ENCODE measurements at places on chromosomes 12 and 14. TPM values are rescaled to one million over a fixed set of nuclear protein-coding genes. Genes with fewer than 3 reads are reported as not detected.

Gene FLVCR2
- total RNA-seq, result 4.9 TPM

Gene SLC39A5
- total RNA-seq, result not detected

- no peak overlapping the region for H3K4me3 ChIP-seq
- H3K36me3 ChIP-seq, result no peaks in the 10 kb centered on the region
- H3K27ac ChIP-seq, result peak overlapping the region; percentile 69
- DNase-seq, result peak; percentile 81
- H3K27me3 ChIP-seq, result no peaks in the 10 kb centered on the region
Observed at GRCh38 chr12:107277855-107278254, 184.5 kb upstream of the CRY1 start.

- H3K36me3 ChIP-seq, result no peaks in the 10 kb centered on the region
- H3K4me3 ChIP-seq, result no peak overlapping the region
- no peak overlapping the region for H3K27ac ChIP-seq
- H3K27me3 ChIP-seq, result no peaks in the 10 kb centered on the region
- H3K4me1 ChIP-seq, result peaks cover 17% of the 10 kb centered on the region
- DNase-seq, result no peak
Observed at GRCh38 chr12:52165096-52165855, 26.5 kb downstream of the KRT80 start.

DNA sequence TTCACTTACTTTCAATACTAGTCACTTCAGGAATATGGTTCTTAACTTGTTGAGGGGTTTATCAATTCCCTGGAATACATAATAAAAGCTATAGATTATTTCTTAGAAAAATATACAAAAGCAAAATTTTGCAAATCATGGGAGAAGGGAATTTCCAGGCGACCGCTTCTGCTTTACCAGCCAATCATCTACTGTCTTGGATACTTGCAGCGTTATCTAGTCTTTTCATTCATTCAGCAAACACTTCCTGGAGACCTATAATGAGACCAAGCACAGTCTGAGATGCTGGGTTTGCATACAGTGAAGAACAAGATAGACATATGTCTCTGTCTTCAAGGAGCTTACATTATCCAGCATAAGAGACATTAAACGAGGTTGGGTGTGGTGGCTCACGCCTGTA, 1.5 kb upstream of the MRPL42 start:
- H3K36me3 ChIP-seq, result no peaks in the 10 kb centered on the region
- H3K4me3 ChIP-seq, result no peak overlapping the region
- H3K27me3 ChIP-seq, result no peaks in the 10 kb centered on the region
- DNase-seq, result no peak

DNA sequence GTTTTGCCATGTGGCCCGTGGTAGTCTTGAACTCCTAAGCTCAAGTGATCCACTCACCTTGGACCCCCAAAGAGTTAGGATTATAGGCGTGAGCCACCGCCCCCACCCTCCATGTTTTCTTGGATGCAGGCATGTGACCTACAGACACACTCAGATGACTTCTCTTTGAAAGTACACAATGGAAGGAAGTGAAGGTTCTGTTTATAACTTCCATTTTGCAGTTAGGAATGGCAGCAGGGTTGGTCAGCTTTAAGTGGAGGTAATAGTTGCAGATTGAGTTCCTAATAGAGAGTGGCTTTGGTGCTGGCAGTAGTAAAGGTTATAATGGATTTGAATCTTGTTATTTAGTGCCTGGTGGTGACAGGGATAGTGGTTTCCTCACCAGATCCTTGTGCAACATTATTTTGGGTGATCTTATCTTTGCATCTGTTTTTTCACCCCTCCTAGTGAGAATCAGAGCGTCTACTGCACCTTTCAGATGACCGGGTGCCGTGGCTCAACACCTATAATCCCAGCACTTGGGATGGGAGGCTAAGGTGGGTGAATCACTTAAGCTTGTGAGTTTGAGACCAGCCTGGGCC, 15.3 kb downstream of the LARP4 start:
- H3K4me3 ChIP-seq, result no peak overlapping the region
- no peaks in the 10 kb centered on the region for H3K36me3 ChIP-seq
- H3K4me1 ChIP-seq, result peaks cover 11% of the 10 kb centered on the region
- no peaks in the 10 kb centered on the region for H3K27me3 ChIP-seq
- DNase-seq, result peak; percentile 71

Gene RAD51B
- total RNA-seq, result 19.0 TPM

DNA sequence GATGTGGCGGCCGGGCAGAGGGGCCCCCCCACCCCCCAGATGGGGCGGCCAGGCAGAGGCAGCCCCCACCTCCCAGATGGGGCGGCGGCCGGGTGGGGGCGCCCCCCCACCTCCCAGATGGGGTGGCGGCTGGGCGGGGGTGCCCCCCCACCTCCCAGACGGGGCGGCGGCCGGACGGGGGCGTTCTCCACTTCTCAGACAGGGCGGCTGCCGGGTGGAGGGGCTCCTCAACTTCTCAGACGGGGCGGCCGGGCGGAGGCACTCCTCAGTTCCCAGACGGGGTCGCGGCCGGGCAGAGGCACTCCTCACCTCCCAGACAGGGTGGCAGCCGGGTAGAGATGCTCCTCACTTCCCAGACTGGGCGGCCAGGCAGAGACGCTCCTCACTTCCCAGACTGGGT, 469.8 kb downstream of the PCNX1 start:
- H3K27ac ChIP-seq, result no peak overlapping the region
- no peak overlapping the region for H3K4me3 ChIP-seq
- H3K4me1 ChIP-seq, result peaks cover 9% of the 10 kb centered on the region
- DNase-seq, result no peak

- DNase-seq, result no peak
- H3K4me1 ChIP-seq, result no peaks in the 10 kb centered on the region
- no peaks in the 10 kb centered on the region for H3K36me3 ChIP-seq
Observed at GRCh38 chr12:85461127-85461526, 181.1 kb downstream of the ALX1 start.

Gene EXD2
- total RNA-seq, result 18.6 TPM

Gene TBC1D30
- total RNA-seq, result 7.4 TPM

DNA sequence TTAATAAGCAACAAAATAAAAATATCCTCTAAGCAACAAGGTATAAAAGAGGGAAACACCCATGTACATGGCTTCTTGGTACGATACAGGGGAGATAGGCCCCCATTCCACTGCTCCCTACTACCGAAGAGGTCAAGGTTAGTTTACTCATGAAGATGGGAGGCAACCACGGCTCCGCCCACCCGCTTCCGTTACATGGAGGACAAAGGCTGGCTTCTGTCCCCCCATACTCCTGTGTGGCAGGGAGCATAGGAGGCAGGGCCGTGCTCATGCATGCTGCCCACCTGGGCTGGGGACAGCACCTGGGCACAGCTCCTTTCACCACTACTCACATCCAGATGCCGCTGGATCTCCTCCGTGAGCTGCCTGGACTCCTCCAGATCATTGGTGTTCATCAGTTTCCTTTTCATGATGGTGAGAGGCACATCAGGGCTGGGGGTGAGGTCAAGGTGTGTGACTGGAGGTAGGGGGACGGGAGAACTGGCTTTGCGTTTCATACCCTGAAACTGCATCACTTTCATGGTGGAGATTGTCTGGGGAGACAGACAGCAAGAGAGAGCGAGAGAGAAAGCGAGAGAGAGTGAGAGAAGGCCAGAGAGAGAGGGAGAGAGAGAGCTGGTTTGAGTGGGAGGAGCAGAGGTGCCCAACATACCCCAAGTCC, 39.0 kb downstream of the LGMN start:
- peaks cover 10% of the 10 kb centered on the region for H3K36me3 ChIP-seq
- no peaks in the 10 kb centered on the region for H3K4me1 ChIP-seq
- DNase-seq, result no peak
- H3K27me3 ChIP-seq, result no peaks in the 10 kb centered on the region

DNA sequence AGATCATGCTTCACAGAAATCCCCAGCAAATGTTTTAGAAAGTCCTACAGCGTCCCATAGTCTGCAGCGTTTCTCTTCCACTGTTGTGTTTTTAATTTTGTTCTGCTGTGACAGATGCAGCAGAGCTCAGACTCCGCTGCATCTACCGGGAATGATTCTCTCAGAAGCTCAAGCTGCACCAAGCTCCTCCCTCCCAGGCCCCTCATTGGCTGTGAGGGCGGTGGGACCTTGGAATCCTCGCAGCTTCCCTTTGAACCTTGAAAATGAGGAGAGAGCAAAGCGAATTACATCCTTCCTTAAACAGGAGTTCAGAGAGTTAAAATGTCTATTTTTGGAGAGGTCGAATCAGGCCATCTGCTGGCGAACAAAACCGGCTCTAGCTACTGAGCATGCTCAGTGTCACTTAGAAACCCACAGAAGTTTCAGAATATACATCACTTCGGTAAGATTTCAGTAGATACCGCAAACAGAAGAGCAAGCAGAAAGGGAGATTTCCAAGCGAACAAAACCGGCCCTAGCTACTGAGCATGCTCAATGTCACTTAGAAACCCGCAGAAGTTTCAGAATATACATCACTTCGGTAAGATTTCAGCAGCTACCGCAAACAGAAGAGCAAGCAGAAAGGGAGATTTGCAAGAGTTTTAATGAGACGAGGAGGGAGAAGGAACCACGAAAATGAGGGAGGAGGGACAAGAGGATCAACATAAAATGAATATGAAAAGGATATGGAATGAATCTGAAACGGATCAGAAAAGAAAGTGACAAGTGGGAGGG, at the start of gene ABCD2:
Gene ABCD2 (minus strand): TSS at position 144 of the 774 bp plus-strand sequence. CDS start 188 bp downstream, outside the sequence.
- H3K4me1 ChIP-seq, result peaks cover 3% of the 10 kb centered on the region
- H3K36me3 ChIP-seq, result no peaks in the 10 kb centered on the region
- H3K27me3 ChIP-seq, result peaks cover 10% of the 10 kb centered on the region
- peak within 1 kb of the TSS; percentile 58 for H3K4me3 ChIP-seq
- no peak within 1 kb of the TSS for H3K27ac ChIP-seq

DNA sequence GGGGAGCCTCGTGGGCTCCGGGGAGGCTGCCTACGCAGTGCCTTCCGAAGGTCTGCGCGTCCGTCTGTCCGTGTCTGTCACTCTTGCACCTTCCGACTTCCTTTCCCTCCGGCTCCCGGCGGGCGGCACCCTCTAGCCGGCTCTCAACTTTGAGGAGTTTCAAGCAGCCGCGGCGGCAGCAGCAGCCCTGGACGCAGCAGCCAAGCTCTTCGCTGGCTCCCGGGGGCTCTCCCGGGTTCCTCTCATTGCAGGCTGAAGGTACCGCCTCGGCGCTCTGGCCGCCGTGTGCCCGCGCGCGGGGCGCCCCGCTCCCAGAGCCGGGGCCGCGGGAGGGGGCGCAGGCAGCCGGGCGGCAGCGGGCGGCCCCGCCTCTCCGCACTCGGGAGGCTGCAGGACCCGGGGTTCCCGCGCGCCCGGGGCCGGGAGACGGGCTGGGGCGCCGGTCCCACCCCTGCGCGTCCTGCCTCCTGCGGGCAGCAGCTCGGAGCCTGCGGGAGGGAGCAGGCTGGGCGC, at the start of the genes AMIGO2 and PCED1B:
Gene AMIGO2 (minus strand): TSS at position 492 of the 513 bp plus-strand sequence. CDS start 957 bp downstream, outside the sequence.
Gene PCED1B (plus strand): TSS at position 154 of the 513 bp plus-strand sequence. CDS start 155,443 bp downstream, outside the sequence.
- H3K27me3 ChIP-seq, result no peaks in the 10 kb centered on the region
- peaks cover 13% of the 10 kb centered on the region for H3K4me1 ChIP-seq
- peak within 1 kb of the TSS; percentile 97 for H3K27ac ChIP-seq
- DNase-seq, result peak; percentile 67

DNA sequence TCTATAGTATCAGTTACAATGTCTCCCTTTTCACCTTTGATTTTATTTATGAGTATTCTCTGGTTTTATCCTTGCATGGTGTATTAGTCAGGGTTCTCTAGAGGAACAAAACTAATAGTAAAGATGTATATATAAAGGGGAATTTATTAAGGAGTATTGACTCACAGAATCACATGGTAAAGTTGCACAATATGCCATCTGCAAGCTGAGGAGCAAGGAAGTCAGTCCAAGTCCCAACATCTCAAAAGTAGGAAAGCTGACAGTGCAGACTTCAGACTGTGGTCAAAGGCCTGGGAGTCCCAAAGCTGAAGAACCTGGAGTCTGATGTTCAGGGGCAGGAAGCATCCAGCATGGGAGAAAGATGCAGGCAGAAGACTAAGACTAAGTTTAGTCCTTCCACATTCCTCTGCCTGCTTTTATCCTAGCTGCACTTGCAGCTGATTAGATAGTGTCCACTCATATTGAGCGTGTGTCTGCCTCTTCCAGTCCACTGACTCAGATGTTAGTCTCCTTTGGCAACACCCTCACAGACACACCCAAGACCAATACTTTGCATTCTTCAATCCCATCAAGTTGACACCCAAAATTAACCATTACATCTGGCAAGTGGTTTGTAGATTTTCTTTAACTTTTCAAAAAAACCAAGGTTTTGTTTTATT, 308.0 kb upstream of the LMO3 start:
- H3K27ac ChIP-seq, result no peak overlapping the region
- no peaks in the 10 kb centered on the region for H3K4me1 ChIP-seq
- no peaks in the 10 kb centered on the region for H3K27me3 ChIP-seq
- DNase-seq, result no peak

DNA sequence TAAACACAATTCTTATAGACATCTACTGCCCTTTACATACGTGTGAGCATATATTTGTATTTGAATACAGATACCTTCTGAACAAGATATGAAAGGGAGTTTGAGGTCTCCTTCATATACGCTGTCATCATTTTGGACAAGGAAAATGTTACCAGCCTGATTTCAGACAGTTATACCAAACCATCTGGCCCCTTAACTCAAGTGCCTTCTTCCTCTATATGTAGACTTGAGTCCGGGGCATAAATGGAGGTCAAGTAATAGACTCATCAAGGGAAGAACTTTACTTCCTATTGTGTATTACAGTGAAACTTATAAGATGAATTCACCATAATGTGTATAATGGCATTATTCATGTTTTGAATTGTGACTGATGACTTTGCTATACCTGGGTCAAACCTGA, 52.2 kb downstream of the FAR2 start:
- no peaks in the 10 kb centered on the region for H3K4me1 ChIP-seq
- H3K36me3 ChIP-seq, result no peaks in the 10 kb centered on the region
- H3K27me3 ChIP-seq, result no peaks in the 10 kb centered on the region
- H3K4me3 ChIP-seq, result no peak overlapping the region
- no peak overlapping the region for H3K27ac ChIP-seq

Gene OVCH1
- not detected for total RNA-seq

GRCh38 chr14:95562892-95563685, 28.2 kb downstream of the GLRX5 start:
- H3K27me3 ChIP-seq, result no peaks in the 10 kb centered on the region
- H3K4me1 ChIP-seq, result no peaks in the 10 kb centered on the region
- H3K4me3 ChIP-seq, result no peak overlapping the region
- DNase-seq, result peak; percentile 42
- no peaks in the 10 kb centered on the region for H3K36me3 ChIP-seq

Gene MAP3K9
- 0.11 TPM for total RNA-seq

Gene SRRM4
- total RNA-seq, result not detected

DNA sequence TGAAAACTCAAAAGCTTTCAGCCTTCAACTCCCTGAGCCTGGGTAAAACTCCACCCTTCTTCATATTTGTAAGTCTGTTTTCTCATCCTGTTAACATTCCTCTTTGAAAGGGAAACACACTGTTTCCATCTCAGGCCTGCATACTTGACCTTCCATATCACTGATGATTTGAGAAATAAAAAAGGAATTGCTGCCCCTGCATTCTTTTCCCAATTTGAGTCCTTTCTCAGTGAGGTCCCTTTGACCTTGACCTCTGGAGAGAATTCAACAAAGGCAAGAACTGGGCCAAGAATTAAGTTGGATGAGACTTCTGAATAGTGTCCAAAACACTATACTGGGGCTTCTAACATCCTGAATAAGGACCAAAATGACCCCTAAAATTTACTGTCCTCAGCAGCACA, 108.0 kb downstream of the AEBP2 start:
- H3K36me3 ChIP-seq, result no peaks in the 10 kb centered on the region
- peaks cover 23% of the 10 kb centered on the region for H3K4me1 ChIP-seq
- H3K27ac ChIP-seq, result peak overlapping the region; percentile 84
- H3K27me3 ChIP-seq, result no peaks in the 10 kb centered on the region

GRCh38 chr14:68784226-68784910, 8.5 kb downstream of the ZFP36L1 start:
- H3K27ac ChIP-seq, result peak overlapping the region; percentile 20
- peaks cover 57% of the 10 kb centered on the region for H3K4me1 ChIP-seq
- DNase-seq, result peak; percentile 14
- H3K27me3 ChIP-seq, result no peaks in the 10 kb centered on the region
- H3K36me3 ChIP-seq, result peaks cover 4% of the 10 kb centered on the region
- no peak overlapping the region for H3K4me3 ChIP-seq

- no peak overlapping the region for H3K27ac ChIP-seq
- H3K36me3 ChIP-seq, result no peaks in the 10 kb centered on the region
- DNase-seq, result no peak
- no peak overlapping the region for H3K4me3 ChIP-seq
Observed at GRCh38 chr12:131232036-131232435, 278.3 kb downstream of the ADGRD1 start.

Gene GALNT6
- total RNA-seq, result 39.2 TPM
